Mucosa of descending colon (tissue), 3 donors: ENCODE measurements at places on chromosomes 7 and 10. TPM values are rescaled to one million over a fixed set of nuclear protein-coding genes. Genes with fewer than 3 reads are reported as not detected.

- no peak for DNase-seq
These were observed 191.3 kb downstream of the HECW1 start for GRCh38 chr7:43303740-43304241.

- DNase-seq = no peak
These were observed 86.9 kb downstream of the CARD11 start for GRCh38 chr7:2956526-2957368.

GRCh38 chr7:44313016-44313415 lies 12.4 kb downstream of the CAMK2B start:
- no peak for DNase-seq

GRCh38 chr7:116334555-116334954 lies 124.2 kb downstream of the TES start:
- DNase-seq = no peak

DNA sequence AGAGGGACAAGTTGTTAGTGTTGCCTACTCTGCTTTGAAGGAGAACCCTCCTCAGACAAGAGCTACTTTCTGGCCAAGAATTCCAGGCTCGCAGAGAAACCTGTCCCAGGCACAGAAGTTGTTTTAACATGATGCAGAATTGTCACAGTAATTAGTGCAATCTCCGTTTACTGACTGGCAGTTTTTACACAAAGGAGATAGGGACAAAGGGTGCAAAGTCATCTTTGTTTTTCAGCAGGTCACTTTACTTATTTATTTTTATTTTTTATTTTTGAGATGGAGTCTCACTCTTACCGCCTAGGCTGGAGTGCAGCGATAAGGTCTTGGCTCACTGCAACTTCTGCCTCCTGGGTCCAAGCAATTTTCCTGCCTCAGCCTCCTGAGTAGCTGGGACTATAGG lies 12.3 kb downstream of the TCF7L2 start:
- DNase-seq = no peak

GRCh38 chr10:3964516-3964915 lies 179.5 kb upstream of the KLF6 start:
- DNase-seq = no peak

GRCh38 chr10:79399223-79399831 lies 46.1 kb downstream of the ZCCHC24 start:
- peak; percentile 82 for DNase-seq

DNA sequence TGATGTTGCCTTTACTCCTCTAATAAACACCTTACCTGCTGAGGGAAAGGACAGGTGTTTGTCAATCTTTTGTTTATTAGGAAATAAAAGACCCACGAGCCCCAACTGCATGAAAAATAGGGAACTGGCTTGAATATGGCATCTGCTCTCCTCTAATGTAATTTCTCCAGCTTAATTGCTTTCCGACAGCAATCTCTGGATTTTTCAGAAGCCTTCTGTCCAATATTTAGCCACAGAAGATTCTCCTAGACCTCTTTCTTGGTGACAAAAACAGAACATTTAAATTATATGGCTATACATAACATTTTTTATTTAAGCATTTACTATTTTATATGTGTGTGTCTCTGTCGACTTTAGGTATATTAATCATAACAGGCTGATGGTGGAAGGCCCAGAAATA lies 317.4 kb upstream of the ADARB2 start:
- DNase-seq = no peak

- DNase-seq = no peak
These were observed 55.5 kb downstream of the SLC16A12 start for GRCh38 chr10:89479771-89480446.

- no peak for DNase-seq
These were observed 47.9 kb downstream of the FHIP2A start for GRCh38 chr10:114869520-114869892.

GRCh38 chr7:46387646-46388045 lies 466.6 kb upstream of the IGFBP3 start:
- no peak for DNase-seq

DNA sequence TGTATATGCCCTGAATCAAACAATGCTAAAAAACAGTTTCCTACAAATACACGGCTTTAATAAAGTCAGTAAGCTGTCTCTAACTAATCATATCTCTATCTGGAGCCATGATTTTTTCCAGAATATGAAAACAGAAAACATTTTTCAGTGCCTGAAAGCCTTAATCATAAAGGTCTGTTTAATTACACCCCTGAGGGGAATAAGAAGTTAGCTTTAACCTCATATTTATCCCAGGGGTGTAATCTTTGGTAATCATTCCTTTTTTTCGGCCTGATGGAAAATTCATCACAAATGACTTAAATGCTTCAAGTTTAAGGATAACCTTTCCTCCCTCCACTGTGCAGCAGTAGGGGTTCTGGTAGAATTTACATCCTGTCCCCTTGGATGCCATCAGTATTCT lies 124.2 kb downstream of the ATE1 start:
- no peak for DNase-seq

DNA sequence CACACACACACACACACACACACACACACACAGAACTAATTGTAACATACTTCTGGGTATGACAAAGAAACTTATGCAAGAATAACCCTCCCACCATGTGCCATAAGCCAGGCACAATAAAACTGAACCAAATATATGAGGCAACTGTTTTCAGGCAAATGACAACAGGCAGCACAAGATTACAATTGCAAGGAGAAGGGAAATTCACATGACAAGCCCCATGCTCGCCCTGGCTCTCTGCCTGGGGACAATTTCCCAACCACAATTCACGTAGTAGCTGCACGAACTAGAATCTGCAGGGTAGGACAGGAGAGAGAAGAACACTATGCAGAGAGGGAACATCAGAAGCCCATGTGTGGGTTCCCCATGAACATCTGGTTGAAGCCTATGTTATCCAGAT lies 143.3 kb downstream of the CALN1 start:
- no peak for DNase-seq

- no peak for DNase-seq
These were observed 2.8 kb downstream of the FGF8 start for GRCh38 chr10:101772895-101773761.

DNA sequence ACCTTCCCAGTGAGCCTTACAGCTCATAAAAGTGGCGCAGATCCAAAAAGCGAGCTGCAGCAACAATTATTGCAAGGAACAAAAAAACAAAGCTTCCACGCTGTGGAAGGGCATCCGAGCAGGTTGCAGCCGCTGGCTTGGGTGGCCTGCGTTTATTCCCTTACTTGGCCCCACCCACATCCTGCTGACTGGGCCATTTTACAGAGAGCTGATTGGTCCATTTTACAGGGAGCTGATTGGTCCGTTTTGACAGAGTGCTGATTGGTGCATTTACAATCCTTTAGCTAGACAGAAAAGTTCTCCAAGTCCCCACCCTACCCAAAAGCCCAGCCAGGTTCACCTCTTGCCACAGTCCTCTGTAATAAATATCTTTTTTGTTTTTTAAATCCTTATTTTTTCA lies 85.1 kb downstream of the ADCYAP1R1 start:
- DNase-seq = no peak

DNA sequence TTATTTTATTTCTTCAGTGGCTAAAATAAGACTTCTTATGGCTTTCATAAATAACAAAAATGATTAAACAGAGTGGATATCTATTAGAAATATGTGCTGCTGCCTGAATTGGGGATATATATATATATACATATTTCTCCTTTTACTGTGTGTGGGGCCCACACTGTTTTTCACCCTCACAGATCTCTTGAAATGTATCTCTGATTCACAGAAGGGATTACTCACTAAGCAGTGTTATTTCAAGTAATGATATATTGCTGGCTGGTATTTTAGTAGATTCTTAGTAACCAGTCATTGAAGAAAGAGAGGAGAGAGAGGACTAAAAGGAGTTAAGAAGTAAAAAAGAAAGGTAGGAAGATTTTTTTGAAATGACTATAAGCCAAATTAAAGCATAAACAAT lies 308.6 kb upstream of the NRP1 start:
- no peak for DNase-seq

GRCh38 chr10:123998197-123999141 lies 94.9 kb downstream of the CHST15 start:
- DNase-seq = no peak

SPDYE8 gene
- total RNA-seq = not detected

SEMA3A gene
- total RNA-seq = 9.7 TPM

RNF133 gene
- total RNA-seq = 0.46 TPM

LRIT1 gene
- total RNA-seq = not detected

GPC2 gene
- total RNA-seq = 5.1 TPM

FOXI2 gene
- total RNA-seq = not detected

CYP3A5 gene
- 179 TPM for total RNA-seq
